ENCODE measurements at places on chromosomes 3 and 15.

- no peak for DNase-seq
Observed at GRCh38 chr3:17473761-17474160, 268.7 kb downstream of the TBC1D5 start.

GRCh38 chr3:34261001-34261385 is 462.6 kb downstream of the PDCD6IP start:
- no peak for DNase-seq

- DNase-seq = no peak
Observed at GRCh38 chr3:29741231-29741630, 460.4 kb downstream of the RBMS3 start.

- DNase-seq = no peak
Observed at GRCh38 chr3:178707311-178708031, 171.2 kb downstream of the KCNMB2 start.

- no peak for DNase-seq
Observed at GRCh38 chr3:72746430-72747411, 101.5 kb downstream of the SHQ1 start.

GRCh38 chr15:23567921-23568320 is 2.4 kb downstream of the MKRN3 start:
- no peak for DNase-seq

GRCh38 chr3:114365909-114366308 is 72.1 kb downstream of the TIGIT start:
- DNase-seq = no peak

DNA sequence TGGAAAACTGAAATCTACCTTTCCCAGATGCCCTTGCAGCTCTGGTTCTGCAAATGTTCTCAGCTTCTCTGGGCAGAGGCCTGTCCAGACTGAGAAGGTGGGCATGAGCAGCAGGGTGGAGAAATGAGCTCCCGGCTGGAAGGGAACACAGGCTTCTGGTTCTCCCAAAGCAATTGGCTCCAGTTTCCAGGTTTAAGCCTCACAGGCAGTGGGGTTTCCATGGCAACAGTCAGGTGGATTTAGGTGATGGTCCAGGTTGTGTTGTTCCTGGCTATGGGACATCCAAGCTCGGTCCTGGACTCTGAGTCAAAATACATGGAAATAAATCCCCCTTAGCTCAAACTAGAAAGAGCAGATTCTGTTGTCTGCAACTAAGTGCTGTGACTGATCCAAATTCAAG is 94.6 kb upstream of the IQSEC1 start:
- DNase-seq = no peak

DNA sequence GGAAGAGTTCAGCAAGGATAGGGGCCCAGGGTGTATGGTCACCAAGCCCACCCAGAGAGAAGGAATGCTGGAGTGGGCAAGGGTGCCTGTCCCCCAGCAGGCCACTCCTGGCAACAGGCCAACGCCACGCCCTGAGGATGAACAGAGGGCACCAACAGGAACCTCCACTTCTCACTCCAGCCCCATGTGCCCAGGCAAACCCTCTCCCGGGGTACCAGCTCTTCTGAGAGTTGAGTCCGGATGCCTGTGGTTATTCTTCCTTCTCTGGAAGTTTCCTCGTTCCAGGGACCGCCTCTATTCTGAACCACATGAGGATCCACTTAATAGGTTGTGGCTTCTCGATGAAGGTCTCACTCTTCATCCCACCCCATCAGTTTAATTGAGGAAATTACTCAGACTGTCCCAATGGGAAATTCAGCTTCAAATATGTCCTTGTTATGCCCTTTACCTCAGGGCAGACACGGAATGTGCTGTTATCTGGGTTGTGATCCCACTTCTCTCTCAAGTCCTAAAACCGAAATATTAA is 114.3 kb downstream of the LIPC start:
- DNase-seq = no peak

- no peak for DNase-seq
Observed at GRCh38 chr15:56371495-56372147, 6.4 kb downstream of the TEX9 start.

DNA sequence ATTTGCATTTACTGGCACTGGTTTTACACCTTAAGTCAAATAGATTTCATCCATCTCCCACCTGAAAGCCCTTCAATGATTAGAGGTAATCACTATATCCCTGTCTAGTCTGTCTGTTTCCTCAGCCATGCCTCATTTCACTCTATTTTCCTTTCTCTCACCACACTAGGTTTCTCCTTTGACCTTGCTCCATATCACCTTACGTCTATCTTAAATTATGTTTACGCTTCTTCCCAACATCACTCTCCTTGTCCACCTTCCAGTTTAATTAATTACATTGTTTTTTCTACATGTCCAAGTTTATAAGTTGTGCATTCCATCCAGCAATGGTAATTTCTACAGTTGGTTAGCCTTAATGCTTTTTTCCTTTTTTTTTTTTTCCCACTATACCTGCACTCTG is 396.7 kb upstream of the PDZRN3 start:
- DNase-seq = no peak

DNA sequence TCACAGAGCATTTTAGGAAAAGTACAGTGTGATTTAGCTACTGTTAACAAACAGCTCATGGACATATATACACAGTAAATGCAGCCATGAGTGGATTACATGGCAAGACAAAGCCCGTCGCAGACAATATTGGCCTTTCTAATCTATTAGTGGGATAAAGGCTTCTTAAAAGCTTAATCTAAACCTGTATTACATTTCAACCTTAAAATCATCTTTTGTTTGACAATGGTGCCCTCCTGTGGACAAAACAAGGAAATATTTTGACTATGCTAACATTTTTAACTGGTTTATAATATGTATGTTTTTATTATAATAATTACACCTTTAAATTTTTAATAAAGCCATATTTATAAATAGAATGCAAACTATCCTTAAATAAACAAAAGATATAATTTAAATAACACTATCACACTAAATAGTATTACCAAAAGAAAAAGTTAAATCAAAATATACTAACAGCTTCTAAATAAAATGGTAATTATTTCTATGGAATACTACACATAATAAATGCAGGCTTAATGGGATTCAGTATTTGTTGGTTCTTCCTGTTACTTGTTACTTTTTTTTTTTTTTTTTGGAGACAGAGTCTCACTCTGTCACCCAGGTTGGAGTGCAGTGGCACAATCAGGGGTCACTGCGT is 38.6 kb downstream of the TAFA4 start:
- DNase-seq = no peak

DNA sequence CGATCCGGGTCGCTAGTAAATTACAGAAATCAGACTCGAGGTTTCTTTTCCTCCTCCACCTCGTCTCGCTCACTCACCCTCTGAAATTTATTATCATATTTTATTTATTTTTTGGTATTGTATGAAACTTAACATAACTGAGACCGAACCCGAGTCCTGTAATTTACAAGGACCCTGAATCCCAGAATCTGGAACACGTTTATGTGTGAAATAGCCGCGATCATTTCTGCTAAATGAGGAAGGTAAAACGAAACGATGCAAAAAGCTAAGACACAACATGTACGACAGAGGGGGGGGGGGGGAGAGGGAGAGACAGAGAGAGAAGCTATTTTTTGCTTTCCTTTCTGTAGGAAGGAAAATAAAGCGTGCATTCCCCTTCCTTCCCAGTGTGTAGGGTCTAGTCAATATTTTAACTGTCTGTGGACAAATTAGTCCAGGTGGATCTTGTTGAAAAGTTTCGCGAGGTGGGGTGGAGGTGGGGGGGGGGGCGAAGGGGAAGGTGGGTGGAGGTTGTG is 1.6 kb downstream of the BBX start:
- DNase-seq = no peak

GRCh38 chr15:40441565-40442531 is 1.1 kb downstream of the BAHD1 start:
- no peak for DNase-seq

GRCh38 chr15:100683434-100683833 is 81.0 kb downstream of the ASB7 start:
- DNase-seq = no peak

- DNase-seq = no peak
Observed at GRCh38 chr3:155334914-155335723, 41.6 kb upstream of the STRIT1 start.

- DNase-seq = no peak
Observed at GRCh38 chr3:33001889-33002288, 50.4 kb downstream of the CCR4 start.

GRCh38 chr3:851098-851790 is 241.6 kb upstream of the CNTN6 start:
- DNase-seq = no peak

DNA sequence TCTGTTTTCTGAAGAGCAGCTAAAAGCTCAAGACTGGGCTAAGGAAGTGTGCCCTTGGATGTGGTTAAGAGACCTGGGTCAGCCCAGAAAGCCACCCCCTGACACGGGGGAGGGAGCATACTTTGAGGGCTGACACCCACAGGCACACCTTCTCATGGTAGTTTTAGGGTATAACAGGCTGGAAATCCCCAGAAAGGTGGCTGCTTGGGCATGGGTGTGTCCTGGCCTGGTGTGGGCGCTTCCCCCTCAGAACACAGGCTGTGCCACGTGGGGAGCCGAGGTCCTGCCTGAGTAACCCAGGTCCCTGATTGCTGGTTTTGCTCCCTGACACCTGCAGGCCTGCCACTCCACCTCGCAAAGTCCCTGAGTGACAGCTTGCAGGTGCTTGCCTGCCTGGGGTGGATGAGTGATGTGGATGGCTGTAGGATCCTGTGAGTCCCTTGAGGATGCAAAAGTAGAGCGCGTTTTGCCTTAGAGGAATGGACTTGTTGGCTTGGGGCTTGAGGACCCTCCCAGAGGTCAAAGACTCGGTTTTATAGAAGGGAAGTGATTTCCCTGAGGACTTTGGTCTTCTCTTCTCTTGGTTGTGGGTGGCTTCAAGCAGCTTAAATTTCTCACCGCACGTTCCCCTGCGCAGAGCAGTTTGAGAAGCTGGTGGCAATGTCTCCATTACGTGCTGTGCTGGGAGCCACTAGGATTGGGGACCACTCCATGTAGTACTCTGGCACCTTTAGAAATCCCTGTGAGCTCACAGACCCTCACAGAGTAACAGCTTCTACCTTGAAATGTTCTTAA is 94.4 kb downstream of the DNASE1L3 start:
- DNase-seq = peak; percentile 2

- DNase-seq = no peak
Observed at GRCh38 chr3:183591881-183592521, 36.5 kb upstream of the KLHL6 start.

GRCh38 chr3:13770170-13771169 is 109.4 kb downstream of the WNT7A start:
- DNase-seq = no peak

DNA sequence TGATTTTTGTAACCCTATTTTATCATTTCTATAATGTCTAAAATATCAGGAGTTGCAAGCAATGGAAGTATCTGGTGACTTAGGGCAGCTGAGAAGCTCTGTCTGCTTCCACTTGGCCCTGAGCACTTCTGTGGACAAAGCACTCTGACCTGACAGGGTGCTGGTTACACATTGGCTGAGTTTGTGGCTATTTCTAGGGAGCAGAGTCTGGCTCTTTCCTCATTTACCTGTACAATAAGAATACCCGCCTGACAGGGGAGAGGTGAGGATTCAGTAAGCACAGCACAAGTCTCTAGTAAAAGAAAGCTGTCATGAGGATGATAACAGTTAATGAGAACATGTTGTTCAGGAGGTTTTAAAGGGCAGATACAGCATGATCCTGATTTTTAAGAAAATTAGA is 33.3 kb upstream of the SPESP1 start:
- no peak for DNase-seq

DNA sequence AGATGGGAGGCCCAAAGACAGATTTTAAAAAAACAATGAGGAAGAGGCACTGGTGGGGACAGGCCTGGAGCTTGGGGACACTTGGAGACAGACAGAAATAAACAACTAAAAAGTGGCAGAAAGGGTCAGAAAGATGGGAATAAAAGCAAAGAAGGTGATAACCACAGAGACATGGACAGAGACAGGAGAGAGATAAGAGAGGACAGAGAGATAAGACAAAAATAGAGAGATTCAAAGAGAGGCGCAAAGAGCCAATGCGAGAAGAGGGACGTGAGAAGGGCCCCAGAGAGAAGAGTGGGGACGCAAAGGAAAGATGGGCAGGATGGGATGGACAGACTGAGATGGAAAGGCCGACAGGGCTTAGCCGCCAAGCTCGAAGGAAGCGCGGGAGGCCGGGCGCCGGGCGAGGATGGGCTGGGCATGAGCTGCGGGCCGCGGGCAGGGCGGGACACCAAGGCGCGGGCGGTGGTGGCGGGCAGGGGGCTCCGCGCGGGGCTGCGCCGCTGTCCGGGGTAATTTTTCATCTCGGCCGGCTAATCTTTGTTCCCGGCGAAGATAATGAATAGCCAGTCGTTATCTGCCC is 3.1 kb upstream of the GATA2 start:
- DNase-seq = no peak

- DNase-seq = no peak
Observed at GRCh38 chr3:72437661-72438406, 410.4 kb downstream of the SHQ1 start.

- no peak for DNase-seq
Observed at GRCh38 chr3:146496726-146497125, 27.4 kb upstream of the PLSCR2 start.

- no peak for DNase-seq
Observed at GRCh38 chr3:120102232-120102631, 8.0 kb upstream of the GSK3B start.

DNA sequence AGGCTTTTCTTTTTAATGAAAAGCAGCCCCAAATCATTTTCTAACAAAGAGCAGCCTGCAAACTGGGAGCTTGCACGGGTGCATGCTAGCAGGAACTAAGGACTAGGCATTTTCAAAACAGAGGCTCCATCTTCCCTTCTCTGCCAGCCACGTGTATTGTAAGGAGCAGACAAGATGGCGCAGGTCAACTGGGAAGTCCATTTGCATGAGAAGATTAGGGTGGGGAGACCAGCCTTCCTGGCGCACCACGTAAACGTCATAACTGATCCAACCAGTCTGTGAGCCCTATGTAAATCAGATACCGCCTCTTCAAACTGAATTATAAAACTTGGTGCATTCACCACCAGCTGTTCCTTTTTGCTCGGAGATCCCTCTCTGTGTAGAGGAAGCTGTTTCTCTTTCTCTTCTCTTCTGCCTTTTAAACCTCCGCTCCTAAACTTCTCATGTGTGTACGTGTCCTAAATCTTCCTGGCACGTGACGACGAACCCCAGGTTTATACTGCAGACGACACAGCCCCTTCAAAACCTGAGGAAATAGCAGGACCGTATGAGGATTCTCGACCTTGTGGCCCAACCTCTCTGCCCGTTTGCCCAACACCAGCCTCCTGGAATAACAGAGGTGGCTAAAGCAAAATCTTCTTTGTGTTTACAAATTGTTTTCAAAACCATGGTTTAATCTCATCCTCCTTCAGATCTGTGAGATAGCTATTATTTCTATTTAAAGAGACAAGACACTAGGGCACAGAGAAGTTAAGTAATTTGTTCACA is 26.4 kb upstream of the SLC30A4 start:
- DNase-seq = no peak

DNA sequence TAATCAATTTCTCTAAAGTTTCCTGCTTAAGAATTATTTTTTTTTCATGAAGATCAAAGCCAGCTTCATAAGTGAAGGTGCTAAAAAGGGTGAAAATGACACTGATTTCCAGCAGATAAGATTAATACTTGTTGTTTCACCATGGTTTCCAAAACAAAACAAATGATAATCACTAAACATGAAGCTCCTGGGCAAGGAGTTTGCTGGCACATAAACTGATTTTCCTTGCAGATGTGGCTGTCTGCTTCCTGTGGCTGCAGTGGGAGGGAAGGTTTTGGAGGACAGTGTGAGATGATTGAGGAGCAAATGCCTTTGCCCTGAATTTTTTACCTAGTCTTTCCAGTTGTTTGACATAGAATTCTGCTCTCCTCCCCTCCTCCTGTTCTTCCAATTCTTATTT is 228.8 kb downstream of the DIPK2A start:
- no peak for DNase-seq

Data from stimulated activated CD8-positive, alpha-beta memory T cell treated with anti-CD3 and anti-CD28 coated beads, Interleukin-7, amount 100 ng/mL, for 1 hour (primary cell).